ENCODE measurements at places on chromosomes 4 and X.

GRCh38 chrX:129748305-129748704, 9.5 kb downstream of the XPNPEP2 start:
- no peak for DNase-seq

DNA sequence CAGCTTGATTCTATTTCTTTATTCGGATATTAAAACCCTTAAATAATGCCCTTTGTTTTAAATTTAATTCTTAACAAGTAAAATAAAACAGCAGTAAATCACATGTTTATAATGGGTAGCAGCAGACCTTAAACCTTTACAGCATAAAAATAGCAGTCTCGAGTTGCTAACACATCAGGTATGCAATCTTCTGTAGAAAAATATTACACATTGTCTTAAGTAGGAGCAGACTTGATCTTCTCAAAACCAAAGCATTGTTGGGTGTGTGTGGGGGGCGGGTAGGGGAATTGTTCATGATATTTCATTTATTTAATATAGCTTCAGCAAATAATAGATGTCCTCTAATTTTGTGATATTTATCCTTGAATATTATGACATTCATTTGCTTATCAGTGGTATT, 331.4 kb downstream of the PCDH7 start:
- no peak for DNase-seq

GRCh38 chr4:28481565-28481964, 1620.9 kb downstream of the STIM2 start:
- no peak for DNase-seq

GRCh38 chrX:16855363-16856075, 14.6 kb downstream of the RBBP7 start:
- no peak for DNase-seq
